Keratinocyte (primary cell): ENCODE measurements at places on chromosomes 5 and 9.

DNA sequence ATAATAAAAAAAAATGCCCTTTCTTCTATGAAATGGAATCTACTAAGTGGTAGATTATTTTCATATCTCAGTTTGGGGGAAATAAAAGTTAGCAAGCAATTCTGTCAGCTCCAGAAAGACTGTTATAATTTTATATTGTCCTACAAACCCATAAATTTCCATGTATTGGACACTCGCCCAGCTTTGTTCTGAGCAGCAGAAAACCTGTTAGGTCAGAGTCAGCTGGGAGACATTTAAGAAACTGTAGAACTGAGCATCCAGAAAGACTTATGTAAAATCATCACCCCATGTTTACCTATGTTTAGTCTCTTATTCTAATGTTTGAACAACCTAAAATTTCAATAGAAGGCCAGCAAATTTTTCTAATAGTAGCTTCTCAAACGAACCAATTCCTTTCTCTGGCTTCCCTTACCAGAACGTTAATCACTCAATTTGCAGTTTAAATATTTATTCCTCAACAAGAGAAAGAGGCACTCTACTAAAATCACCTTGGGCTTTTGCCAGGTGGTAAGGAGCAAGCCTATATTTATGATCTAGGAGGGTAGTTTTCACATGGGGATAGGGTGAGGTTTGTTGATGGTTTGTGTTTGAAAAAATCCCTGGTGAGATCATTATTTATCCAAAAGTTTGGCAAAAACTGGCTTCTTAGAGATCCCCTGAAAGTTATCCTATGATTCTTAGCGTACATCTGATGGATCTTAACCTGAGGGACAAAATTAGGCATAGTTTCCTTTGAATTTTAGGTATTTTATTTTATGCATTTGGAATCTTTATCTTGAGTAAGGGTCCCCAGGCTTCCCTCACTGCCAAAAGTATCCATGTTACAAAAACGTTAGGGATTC is 34.4 kb downstream of the MACROH2A1 start:
- no peak for DNase-seq

- no peak for DNase-seq
Observed at GRCh38 chr9:137592767-137593166, 2.5 kb upstream of the ZMYND19 start.

DNA sequence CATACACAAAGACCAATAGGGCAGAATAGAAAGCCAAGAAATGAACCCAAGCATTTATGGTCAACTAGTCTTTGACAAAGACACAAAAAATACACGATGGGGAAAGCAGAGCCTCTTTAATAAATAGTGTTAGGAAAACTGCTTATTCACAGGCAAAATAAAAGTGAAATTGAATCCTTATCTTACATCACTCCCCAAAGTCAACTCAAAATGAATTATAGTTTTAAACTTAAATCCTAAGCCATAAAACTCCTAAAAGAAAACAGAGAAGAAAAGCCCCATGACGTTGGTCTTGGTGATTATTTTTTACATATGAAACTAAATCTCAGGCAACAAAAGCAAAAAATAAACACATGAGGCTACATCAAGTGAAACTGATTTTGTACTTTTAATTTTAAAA is 46.8 kb downstream of the CHSY3 start:
- DNase-seq = no peak

- DNase-seq = no peak
Observed at GRCh38 chr5:179161901-179162300, 101.7 kb downstream of the ZNF354C start.

- DNase-seq = no peak
Observed at GRCh38 chr5:86765778-86766502, 148.2 kb downstream of the COX7C start.

GRCh38 chr5:33272288-33272687 is 168.5 kb upstream of the TARS1 start:
- peak; percentile 56 for DNase-seq

DNA sequence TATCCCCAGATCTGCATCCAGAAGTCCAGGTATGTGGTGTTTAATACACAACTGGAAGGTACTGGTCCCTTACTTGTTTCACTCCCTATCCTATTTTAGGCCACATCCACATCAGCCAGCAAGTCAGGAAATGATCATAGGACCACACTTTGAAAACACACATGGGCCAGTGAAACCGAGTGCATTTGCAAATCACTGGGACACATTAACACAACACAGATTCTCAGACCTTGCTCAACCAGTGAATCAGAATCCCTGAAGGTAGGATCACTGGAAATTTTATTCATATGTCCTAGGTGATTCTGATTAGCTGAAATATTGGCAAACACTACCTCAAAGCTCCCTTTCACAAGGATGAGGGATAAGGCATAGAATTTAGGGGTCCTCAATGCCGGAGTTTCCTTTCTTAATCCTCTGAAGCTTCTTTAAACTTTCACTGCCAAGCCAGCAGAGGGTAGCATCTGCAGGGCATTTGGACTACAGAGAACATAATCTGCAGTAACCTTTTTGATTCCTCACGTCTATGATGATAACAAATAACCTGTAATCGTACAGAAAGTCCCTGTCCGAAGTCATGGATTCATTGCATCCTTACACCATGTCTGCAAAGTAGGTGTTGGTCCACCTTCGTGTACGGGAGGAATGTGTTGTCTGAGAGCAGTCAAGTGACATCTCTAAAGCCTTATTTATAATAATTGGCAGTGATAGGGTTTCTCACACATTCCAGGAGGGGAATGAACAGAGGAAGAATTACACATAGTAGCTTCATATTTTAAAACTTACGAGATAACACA is 11.0 kb upstream of the ABLIM3 start:
- DNase-seq = no peak

DNA sequence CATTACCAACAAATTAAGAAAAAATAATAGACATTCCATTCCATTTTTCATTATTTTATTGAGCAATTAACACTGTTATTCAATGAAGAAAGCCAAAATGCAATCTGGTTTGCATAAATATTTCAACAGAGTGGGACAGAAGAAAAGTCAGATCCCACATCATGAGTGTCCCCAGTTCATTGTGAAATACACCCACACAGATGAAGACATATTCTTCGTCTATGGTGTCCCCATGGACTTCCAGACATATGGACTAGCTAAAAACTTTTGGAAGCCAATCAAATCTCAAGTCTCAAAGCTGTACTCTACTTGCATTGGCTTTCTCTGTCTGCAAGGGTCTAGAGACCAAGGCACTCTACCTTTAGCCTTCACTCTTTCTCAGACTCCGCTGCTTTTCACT is 194.3 kb downstream of the SEMA5A start:
- DNase-seq = no peak

- no peak for DNase-seq
Observed at GRCh38 chr5:90873033-90873517, 314.5 kb downstream of the ADGRV1 start.
